Activated naive CD8-positive, alpha-beta T cell treated with anti-CD3 and anti-CD28 coated beads for 36 hours (primary cell): ENCODE measurements at places on chromosomes 7 and 10. TPM values are rescaled to one million over a fixed set of nuclear protein-coding genes. Genes with fewer than 3 reads are reported as not detected.

DNA sequence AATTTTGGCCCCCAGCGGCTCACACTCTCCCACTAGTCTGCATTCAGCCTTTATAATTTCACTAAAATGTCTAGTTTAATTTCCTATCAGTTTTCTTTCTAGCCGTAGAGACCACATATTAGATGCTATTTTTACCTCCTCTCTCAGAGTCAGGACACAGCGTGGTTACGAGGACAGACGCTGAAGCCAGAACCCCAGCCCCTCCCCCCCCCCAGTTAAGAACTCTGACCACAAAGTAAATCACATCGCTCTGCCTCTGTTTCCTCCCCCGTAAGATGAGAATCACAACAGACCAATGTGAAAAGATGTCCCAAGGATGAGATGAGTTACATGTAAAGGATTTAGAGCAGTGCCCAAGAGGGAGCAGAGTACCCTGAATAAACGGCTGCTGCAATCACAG is 11.1 kb upstream of the TARP start:
- H3K27me3 ChIP-seq, result no peaks in the 10 kb centered on the region
- H3K27ac ChIP-seq, result no peak overlapping the region
- H3K4me1 ChIP-seq, result no peaks in the 10 kb centered on the region
- H3K36me3 ChIP-seq, result no peaks in the 10 kb centered on the region
- H3K4me3 ChIP-seq, result no peak overlapping the region
- DNase-seq, result no peak

GRCh38 chr7:70143075-70144044 is 545.1 kb downstream of the AUTS2 start:
- DNase-seq, result no peak
- H3K36me3 ChIP-seq, result no peaks in the 10 kb centered on the region
- no peaks in the 10 kb centered on the region for H3K4me1 ChIP-seq
- no peak overlapping the region for H3K27ac ChIP-seq
- no peak overlapping the region for H3K4me3 ChIP-seq

DNA sequence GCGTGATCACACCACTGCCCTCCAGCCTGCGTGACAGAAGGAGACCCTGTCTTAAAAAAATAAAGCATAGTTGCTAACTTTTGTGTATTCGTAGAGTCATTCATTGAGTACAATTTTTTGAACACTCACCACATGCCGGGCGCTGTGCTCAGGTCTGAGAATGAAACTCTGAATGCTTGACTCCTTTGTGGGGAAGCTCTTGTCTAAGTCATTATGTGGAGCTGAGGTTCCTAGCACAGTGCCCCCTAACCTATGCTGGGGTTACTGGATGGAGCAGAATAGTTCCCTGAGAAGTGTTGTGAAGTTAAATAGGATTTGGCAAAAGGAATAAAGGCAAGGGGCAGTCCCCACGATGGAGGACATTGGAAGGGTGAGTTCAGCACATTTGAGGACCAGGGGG is 123.3 kb downstream of the CELF2 start:
- DNase-seq, result no peak
- H3K4me1 ChIP-seq, result peaks cover 61% of the 10 kb centered on the region
- H3K4me3 ChIP-seq, result peak overlapping the region; percentile 47
- H3K27me3 ChIP-seq, result no peaks in the 10 kb centered on the region
- H3K36me3 ChIP-seq, result no peaks in the 10 kb centered on the region

The WNT8B gene
- total RNA-seq, result 0.16 TPM

DNA sequence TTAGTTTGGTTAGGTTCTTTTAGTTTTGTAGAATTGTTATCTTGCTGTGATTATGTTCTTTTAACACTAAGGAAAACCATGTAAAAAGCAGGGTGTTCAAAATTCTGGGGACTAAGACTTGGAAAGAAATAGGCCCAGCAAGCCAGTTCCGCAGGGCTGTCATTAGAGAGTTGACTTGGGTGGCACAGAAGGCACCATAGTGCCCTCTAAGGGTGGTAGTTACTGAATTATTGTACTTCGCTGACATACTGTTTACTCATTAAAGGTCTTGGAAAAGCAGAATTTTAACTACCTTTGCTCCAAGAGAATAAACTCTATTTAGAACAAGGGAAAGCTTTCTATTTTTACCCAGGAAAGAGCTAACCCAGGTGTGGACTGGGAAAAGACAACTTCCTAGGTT is 86.5 kb downstream of the OTUD1 start:
- H3K27ac ChIP-seq, result no peak overlapping the region
- no peaks in the 10 kb centered on the region for H3K27me3 ChIP-seq
- no peaks in the 10 kb centered on the region for H3K36me3 ChIP-seq
- H3K4me3 ChIP-seq, result no peak overlapping the region
- H3K4me1 ChIP-seq, result peaks cover 15% of the 10 kb centered on the region
- no peak for DNase-seq

DNA sequence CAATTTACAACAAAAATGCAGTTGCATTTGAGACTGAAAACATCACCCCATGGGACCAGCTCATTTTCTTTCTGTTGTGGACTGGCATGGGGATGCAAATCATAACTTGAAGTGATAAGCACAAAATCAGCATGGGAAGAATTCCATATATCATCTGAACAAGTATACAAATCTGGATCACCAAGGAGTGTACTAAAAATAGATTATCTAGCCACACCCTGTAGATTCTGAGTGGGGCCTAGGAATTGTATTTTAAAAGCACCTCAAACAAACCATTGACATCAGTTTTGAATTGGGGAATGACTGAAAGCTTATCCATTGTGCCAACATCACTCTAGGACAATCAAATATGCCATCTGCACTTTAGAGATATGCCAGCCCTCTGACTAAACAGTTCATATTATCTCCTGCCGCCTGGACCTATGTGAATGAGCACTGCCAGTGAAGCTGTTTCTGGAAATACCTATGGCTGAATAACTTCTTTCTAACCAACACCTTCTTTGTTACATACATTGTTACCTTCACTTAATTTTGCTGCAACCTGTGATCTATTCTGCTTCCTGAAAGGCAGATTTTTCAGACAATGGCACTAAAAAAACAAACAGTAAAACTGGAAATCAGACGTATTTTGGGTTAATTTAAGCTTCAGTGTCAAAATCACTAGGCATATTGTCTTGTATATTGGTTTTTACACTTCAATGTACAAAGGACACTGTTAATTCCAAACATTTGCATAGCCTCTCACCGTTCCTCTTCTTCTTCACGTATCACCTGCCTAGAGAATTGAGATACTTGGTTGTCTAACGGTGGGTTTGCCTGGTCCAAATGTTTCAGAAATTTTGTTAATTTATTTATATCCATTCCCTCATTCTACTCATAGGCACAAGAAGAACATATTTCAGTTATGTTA is 42.4 kb upstream of the HGF start:
- no peak overlapping the region for H3K27ac ChIP-seq
- no peak overlapping the region for H3K4me3 ChIP-seq

GRCh38 chr10:60351191-60351853 is 38.4 kb downstream of the ANK3 start:
- H3K4me3 ChIP-seq, result no peak overlapping the region
- H3K27ac ChIP-seq, result no peak overlapping the region
- no peaks in the 10 kb centered on the region for H3K4me1 ChIP-seq
- peaks cover 5% of the 10 kb centered on the region for H3K27me3 ChIP-seq

DNA sequence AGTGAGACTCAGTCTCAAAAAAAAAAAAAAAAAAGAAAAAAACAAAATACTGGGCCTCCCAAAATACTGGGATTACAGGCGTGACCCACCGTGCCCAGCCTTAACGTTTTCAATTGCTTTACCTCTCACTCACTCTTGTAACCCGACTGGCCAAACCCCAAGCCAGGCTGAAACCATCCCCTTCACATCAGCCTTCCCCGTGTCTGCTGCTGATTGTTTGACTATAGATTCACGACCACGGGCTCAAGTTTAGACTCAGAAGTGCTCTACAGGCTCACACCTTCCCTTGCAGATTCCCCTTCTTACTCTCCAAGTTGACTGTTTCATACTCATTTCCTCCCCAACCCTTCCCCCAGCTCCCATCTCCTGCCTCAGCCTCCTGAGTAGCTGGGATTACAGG is 22.3 kb downstream of the TYW1 start:
- peaks cover 22% of the 10 kb centered on the region for H3K36me3 ChIP-seq
- no peaks in the 10 kb centered on the region for H3K27me3 ChIP-seq
- DNase-seq, result no peak

- peaks cover 16% of the 10 kb centered on the region for H3K27me3 ChIP-seq
- H3K36me3 ChIP-seq, result no peaks in the 10 kb centered on the region
- H3K27ac ChIP-seq, result no peak overlapping the region
- no peak for DNase-seq
- no peaks in the 10 kb centered on the region for H3K4me1 ChIP-seq
- H3K4me3 ChIP-seq, result no peak overlapping the region
Measured at GRCh38 chr10:34734918-34735317, 80.2 kb downstream of the PARD3 start.

The AMZ1 gene
- not detected for total RNA-seq

GRCh38 chr10:52623761-52624160 is 148.8 kb downstream of the MBL2 start:
- no peak overlapping the region for H3K4me3 ChIP-seq
- H3K4me1 ChIP-seq, result no peaks in the 10 kb centered on the region
- DNase-seq, result no peak
- H3K36me3 ChIP-seq, result no peaks in the 10 kb centered on the region
- no peak overlapping the region for H3K27ac ChIP-seq

The GARIN1A gene
- 0.29 TPM for total RNA-seq

The LIPN gene
- total RNA-seq, result not detected

The PDE1C gene
- total RNA-seq, result not detected

- H3K27me3 ChIP-seq, result no peaks in the 10 kb centered on the region
- no peaks in the 10 kb centered on the region for H3K4me1 ChIP-seq
- no peak overlapping the region for H3K27ac ChIP-seq
Measured at GRCh38 chr10:3339531-3339950, 167.0 kb upstream of the PITRM1 start.

The PCLO gene
- not detected for total RNA-seq

DNA sequence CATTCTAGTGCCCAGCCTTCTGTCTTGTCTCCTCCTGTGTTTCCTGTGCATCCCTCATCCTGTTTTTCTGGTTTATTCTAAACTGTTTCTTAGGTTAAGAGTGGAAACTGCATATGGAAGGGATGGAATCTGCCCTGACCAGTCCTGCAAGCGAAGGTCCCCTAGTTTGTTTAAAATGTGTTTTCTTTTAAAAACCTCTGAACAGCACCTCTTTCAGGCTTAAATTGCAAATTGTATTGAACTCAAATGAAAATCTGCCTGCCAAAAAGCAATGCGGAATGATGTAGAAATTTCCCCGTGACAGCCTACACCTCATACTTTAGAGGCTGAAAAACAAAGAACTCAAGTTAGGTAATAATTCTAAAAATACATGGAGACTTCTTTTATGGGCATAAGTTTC is 222.8 kb upstream of the IMMP2L start:
- peaks cover 10% of the 10 kb centered on the region for H3K27me3 ChIP-seq
- H3K4me1 ChIP-seq, result no peaks in the 10 kb centered on the region
- H3K27ac ChIP-seq, result no peak overlapping the region

GRCh38 chr10:121522831-121523230 is 75.4 kb downstream of the FGFR2 start:
- H3K4me1 ChIP-seq, result no peaks in the 10 kb centered on the region
- H3K36me3 ChIP-seq, result no peaks in the 10 kb centered on the region
- no peak for DNase-seq
- H3K4me3 ChIP-seq, result no peak overlapping the region
- peaks cover 4% of the 10 kb centered on the region for H3K27me3 ChIP-seq

GRCh38 chr10:126143117-126143516 is 245.2 kb downstream of the ADAM12 start:
- no peak overlapping the region for H3K27ac ChIP-seq
- no peaks in the 10 kb centered on the region for H3K4me1 ChIP-seq
- no peak for DNase-seq
- no peak overlapping the region for H3K4me3 ChIP-seq

The ATOH7 gene
- not detected for total RNA-seq

The C10orf71 gene
- total RNA-seq, result not detected

- H3K4me3 ChIP-seq, result no peak overlapping the region
- no peak for DNase-seq
- peaks cover 8% of the 10 kb centered on the region for H3K27me3 ChIP-seq
Measured at GRCh38 chr7:91323626-91324158, 59.5 kb downstream of the FZD1 start.

- peaks cover 4% of the 10 kb centered on the region for H3K4me1 ChIP-seq
- no peak for DNase-seq
- H3K27ac ChIP-seq, result no peak overlapping the region
Measured at GRCh38 chr7:127635659-127636285, 16.2 kb upstream of the SND1 start.

The PTPN20 gene
- 1.8 TPM for total RNA-seq

DNA sequence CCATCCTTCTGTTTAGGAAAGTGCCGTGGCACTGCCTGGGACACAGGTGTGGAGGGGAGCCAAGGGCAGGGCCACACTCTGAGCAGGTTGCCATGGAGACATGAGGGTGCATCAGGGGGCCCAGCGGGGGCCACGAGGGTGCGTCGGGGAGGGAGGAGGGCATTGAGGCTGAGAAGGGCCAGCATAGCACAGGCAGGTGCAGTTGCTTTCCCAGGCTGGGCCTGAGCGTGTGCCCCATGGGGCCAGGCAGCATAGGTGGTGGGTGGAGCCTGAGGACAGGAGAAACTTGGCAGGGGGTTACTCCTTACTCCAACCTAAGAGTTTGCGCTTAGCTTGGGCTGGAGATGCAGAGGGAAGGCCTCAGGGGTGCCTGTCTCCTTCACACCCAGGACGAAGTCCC is 15.2 kb downstream of the YKT6 start:
- no peaks in the 10 kb centered on the region for H3K4me1 ChIP-seq
- H3K27me3 ChIP-seq, result no peaks in the 10 kb centered on the region
- H3K27ac ChIP-seq, result no peak overlapping the region
- DNase-seq, result no peak
- peaks cover 2% of the 10 kb centered on the region for H3K36me3 ChIP-seq

GRCh38 chr10:125082881-125083575 is 77.3 kb downstream of the CTBP2 start:
- no peaks in the 10 kb centered on the region for H3K4me1 ChIP-seq
- DNase-seq, result no peak

DNA sequence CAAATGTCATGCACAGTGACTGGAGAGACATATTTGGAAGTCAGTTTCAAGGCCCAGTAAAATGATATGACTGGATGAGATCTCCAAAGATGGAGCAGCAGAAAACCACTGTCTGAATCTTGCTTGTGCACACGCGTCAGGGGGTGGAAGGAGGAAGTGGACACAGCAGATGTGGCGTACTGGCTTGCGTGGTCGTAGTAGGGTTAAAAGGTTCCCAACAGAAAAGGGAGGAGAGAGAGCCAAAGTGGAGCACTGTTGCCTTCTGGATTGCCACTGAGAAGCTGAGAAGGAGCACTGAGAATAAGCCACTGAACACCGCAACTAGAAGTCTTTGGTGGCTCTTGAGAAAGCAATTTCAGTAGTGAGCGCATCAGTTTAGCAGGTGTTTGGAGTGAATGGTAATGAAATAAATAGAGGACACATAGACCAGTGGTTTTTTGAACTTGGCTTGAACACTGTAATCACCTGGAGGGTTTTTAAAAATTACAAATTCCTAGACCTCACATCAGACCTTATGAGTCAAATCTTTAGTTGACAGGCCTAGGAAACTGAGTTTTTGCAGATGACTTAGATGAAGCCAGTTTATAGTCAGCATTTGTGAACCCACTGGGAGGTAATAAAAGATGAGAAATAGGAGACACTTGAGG is 227.3 kb downstream of the PTEN start:
- DNase-seq, result no peak
- peaks cover 3% of the 10 kb centered on the region for H3K27me3 ChIP-seq
